Kidney (tissue), 22 donors: ENCODE measurements at places on chromosomes 11 and 22. TPM values are rescaled to one million over a fixed set of nuclear protein-coding genes. Genes with fewer than 3 reads are reported as not detected.
A peak's percentile ranks its signal among the peaks of the same experiment; 100 is the strongest.

Gene CD3D
- total RNA-seq = 8.7 TPM

Gene RFPL1
- total RNA-seq = not detected

Gene ACCSL
- not detected for total RNA-seq

Gene KRTAP5-8
- 0.35 TPM for total RNA-seq

Gene SLC22A24
- 0.91 TPM for total RNA-seq

Gene ZDHHC24
- total RNA-seq = 18.7 TPM

Gene RASGRP2
- 42.6 TPM for total RNA-seq

Gene TMEM191B
- total RNA-seq = 5.2 TPM

Gene OSBPL5
- 63.0 TPM for total RNA-seq

DNA sequence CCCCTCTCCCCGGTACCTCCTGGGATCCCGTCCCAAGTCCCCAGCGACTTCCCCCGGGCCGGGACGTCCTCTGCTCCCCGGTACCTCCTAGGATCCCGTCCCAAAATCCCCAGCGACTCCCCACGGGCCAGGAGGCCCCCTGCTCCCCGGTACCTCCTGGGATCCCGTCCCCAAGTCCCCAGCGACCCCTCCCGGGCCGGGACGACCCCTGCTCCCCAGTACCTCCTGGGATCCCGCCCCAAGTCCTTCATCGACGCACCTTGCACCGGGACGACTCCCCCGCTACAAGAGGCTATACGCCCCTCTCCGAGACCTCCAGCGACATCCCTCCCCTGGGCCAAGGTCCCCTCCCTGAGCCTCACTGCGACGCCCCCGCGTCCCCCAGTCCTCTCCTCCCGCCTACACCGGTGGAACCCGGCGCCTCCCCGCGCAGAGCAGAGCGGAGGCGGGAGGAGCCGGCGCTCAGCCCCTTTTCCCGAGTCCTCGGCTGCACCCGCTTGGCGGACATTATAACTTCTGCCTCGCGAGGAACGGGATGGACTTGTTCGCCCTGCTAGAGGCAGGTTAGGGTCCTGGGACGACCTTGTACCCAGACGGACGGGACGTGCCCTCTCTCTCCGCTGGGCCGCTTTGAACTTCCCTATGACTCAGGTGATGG is 912 bp downstream of the KREMEN1 start:
- no peaks in the 10 kb centered on the region for H3K27me3 ChIP-seq
- peak overlapping the region; percentile 69 for H3K4me3 ChIP-seq
- DNase-seq = peak; percentile 80

DNA sequence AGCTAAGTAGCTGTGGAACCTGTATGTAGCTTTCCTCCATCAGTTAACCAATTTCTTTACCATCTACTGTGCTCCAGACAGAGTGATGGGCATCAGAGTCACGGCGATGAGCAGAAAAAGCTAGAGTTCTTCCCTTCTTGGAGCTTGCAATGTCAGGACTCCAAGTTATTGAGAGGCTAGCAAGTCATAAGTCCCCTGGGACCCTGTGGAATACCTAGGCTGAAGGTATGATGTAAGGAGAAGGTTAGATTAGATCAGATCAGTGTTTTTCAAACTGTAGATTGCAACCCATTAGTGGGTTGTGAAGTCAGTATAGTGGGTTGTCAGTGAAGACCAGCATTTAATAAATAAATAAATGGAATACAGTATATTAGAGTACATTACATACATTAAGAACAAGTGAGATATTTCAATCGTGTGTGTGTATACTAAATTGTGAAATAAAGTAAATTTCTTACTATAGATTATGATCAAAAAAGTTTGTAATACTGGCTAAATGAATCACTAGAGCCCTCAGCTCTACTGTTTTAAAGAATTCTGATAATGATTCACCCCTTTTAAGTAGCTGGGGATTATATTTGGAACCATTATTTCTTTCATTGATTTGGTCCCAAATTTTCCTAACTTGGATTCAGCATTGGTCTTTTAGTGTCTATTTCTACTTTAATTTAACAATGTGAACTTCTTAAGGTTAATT is 52.3 kb downstream of the RASSF10 start:
- H3K4me1 ChIP-seq = no peaks in the 10 kb centered on the region
- H3K4me3 ChIP-seq = no peak overlapping the region
- H3K36me3 ChIP-seq = no peaks in the 10 kb centered on the region
- no peak for DNase-seq
- no peaks in the 10 kb centered on the region for H3K27me3 ChIP-seq

- no peak overlapping the region for H3K4me3 ChIP-seq
- H3K27me3 ChIP-seq = no peaks in the 10 kb centered on the region
- no peaks in the 10 kb centered on the region for H3K36me3 ChIP-seq
- no peak for DNase-seq
Measured at GRCh38 chr11:44987506-44987905, 36.8 kb upstream of the TP53I11 start.

GRCh38 chr11:30270671-30271070 is 39.9 kb downstream of the FSHB start:
- H3K27ac ChIP-seq = no peak overlapping the region
- no peak overlapping the region for H3K4me3 ChIP-seq
- H3K4me1 ChIP-seq = no peaks in the 10 kb centered on the region
- DNase-seq = no peak
- no peaks in the 10 kb centered on the region for H3K36me3 ChIP-seq

DNA sequence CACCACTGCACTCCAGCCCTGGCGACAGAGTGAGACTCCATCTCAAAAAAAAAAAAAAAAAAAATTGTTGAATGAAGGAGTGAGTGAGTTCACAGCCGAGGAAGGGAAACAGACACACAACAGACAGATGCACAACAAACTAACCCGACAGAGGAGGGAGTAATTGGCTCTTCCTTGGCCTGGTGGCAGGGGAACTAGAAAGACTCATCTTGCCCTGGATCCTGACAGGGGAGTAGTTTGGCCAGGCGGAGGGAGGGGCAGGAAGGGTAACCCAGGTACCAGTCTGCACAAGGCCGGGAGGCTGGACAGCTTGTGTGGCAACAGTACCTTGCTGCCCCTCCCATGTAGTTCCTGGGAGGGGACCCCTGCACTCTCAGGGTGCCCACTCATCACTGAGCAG is 106.9 kb downstream of the KIAA1671 start:
- H3K27ac ChIP-seq = no peak overlapping the region
- H3K4me1 ChIP-seq = peaks cover 7% of the 10 kb centered on the region
- no peaks in the 10 kb centered on the region for H3K27me3 ChIP-seq
- H3K4me3 ChIP-seq = no peak overlapping the region
- no peaks in the 10 kb centered on the region for H3K36me3 ChIP-seq

DNA sequence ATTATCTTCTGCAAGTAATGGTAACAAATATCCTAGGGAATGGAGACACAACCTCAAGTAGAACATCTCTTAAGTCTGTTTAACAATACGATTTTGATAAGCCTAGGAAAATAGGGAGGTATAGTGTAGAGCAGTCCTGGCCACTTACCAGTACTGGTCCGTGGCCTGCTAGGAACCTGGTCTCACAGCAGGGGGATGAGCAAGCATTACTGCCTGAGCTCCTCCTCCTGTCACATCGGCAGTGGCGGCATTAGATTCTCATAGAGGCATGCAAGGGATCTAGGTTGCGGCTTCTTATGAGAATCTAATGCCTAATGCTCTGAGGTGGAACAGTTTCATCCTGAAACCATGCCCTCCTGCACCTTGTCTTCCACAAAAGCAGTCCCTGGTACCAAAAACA is 4.4 kb downstream of the OR51V1 start:
- H3K36me3 ChIP-seq = no peaks in the 10 kb centered on the region
- no peak for DNase-seq
- no peaks in the 10 kb centered on the region for H3K27me3 ChIP-seq
- H3K4me3 ChIP-seq = no peak overlapping the region
- no peak overlapping the region for H3K27ac ChIP-seq

GRCh38 chr22:45438336-45438735 is 24.8 kb downstream of the RIBC2 start:
- H3K4me1 ChIP-seq = no peaks in the 10 kb centered on the region
- H3K4me3 ChIP-seq = no peak overlapping the region
- H3K27me3 ChIP-seq = no peaks in the 10 kb centered on the region
- no peak for DNase-seq
